ENCODE measurements at places on chromosomes 13 and 19. TPM values are rescaled to one million over a fixed set of nuclear protein-coding genes. Genes with fewer than 3 reads are reported as not detected.

GRCh38 chr13:49627831-49628652, at the start of gene ARL11:
ARL11 (plus strand) TSS chr13:49628507; CDS start chr13:49630448, 1,941 bp downstream.
- no peaks in the 10 kb centered on the region for H3K27me3 ChIP-seq
- no peak within 1 kb of the TSS for H3K27ac ChIP-seq
- no peaks in the 10 kb centered on the region for H3K4me1 ChIP-seq
- no peak for DNase-seq

- H3K27me3 ChIP-seq: no peaks in the 10 kb centered on the region
- H3K36me3 ChIP-seq: no peaks in the 10 kb centered on the region
- no peak for DNase-seq
- H3K4me3 ChIP-seq: no peak overlapping the region
- no peak overlapping the region for H3K27ac ChIP-seq
- H3K4me1 ChIP-seq: no peaks in the 10 kb centered on the region
Observed at GRCh38 chr13:62302341-62302740, 886.7 kb upstream of the PCDH20 start.

GRCh38 chr19:4586245-4586644, 26.8 kb upstream of the SEMA6B start:
- no peak overlapping the region for H3K27ac ChIP-seq
- no peaks in the 10 kb centered on the region for H3K36me3 ChIP-seq
- DNase-seq: no peak
- H3K4me1 ChIP-seq: no peaks in the 10 kb centered on the region
- H3K27me3 ChIP-seq: no peaks in the 10 kb centered on the region

The ZNF568 gene
- total RNA-seq: 5.0 TPM

- no peaks in the 10 kb centered on the region for H3K4me1 ChIP-seq
- no peaks in the 10 kb centered on the region for H3K27me3 ChIP-seq
- peaks cover 37% of the 10 kb centered on the region for H3K36me3 ChIP-seq
- H3K4me3 ChIP-seq: no peak overlapping the region
Observed at GRCh38 chr19:10390652-10391286, 10.4 kb upstream of the TYK2 start.

GRCh38 chr13:113166266-113166665, 7.8 kb downstream of the PROZ start:
- no peak overlapping the region for H3K4me3 ChIP-seq
- no peak overlapping the region for H3K27ac ChIP-seq
- no peaks in the 10 kb centered on the region for H3K4me1 ChIP-seq
- no peak for DNase-seq
- no peaks in the 10 kb centered on the region for H3K36me3 ChIP-seq
- no peaks in the 10 kb centered on the region for H3K27me3 ChIP-seq
